ENCODE measurements at places on chromosomes 5 and 9. TPM values are rescaled to one million over a fixed set of nuclear protein-coding genes. Genes with fewer than 3 reads are reported as not detected.

Gene LCN2
- total RNA-seq, result 106 TPM

Gene SPACA9
- total RNA-seq, result 2.0 TPM

Gene CREBRF
- total RNA-seq, result 2.8 TPM

Gene DROSHA
- total RNA-seq, result 32.8 TPM

Gene ACSL6
- not detected for total RNA-seq

Gene HAVCR1
- 25.8 TPM for total RNA-seq

GRCh38 chr5:39730006-39730405 is 305.2 kb upstream of the DAB2 start:
- no peak for DNase-seq

- DNase-seq, result no peak
These were observed 18.2 kb downstream of the HNRNPH1 start for GRCh38 chr5:179605026-179605833.
